Testis (tissue), 5 donors: ENCODE measurements at places on chromosomes 2 and 18. TPM values are rescaled to one million over a fixed set of nuclear protein-coding genes. Genes with fewer than 3 reads are reported as not detected.

DNA sequence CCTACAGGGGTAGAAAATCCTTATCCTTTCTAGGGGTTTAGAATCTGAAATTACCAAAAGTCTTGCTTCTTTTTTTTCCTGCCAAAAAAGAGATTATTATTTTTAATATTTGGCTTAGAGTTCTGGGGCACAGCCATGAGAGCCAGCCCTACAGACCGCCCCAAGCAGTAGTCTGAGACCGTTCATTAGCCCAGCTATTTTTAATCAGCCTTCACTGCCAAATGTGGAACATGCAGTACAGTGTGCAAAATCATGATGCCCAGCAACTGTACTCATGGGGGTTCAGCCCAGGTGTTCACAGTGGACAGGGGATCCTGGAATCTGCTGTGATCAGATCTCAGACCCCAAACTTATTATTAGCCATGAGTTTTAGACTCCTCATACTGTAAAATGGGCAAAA lies 60.4 kb downstream of the GRB14 start:
- no peak for DNase-seq

GRCh38 chr2:18001671-18002070 lies 123.2 kb downstream of the KCNS3 start:
- DNase-seq: no peak

- no peak for DNase-seq
Observed at GRCh38 chr2:215188078-215188477, 49.7 kb upstream of the ABCA12 start.

GRCh38 chr2:148653437-148653836 lies 8.9 kb downstream of the EPC2 start:
- DNase-seq: no peak

DNA sequence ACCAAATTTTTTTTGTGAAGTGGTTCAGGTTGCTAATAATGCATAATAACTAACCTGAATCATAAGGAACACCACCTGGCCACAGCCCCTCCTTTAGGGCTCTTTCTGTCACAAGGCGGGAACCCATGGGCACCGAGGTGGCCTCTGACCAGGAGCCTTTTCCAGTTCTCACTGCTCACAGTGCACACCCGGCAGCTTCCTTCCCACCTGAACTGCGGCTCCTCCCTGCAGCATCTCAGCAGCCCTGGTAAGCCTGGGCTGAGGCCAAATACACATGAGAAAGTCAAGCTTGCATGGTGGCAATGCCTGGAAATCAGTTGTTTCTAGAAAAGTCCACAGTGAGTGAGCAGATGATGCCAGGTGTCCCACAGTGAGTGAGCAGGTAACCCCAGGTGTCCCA lies 77.6 kb upstream of the SNTG2 start:
- no peak for DNase-seq

Gene TNFAIP6
- polyA plus RNA-seq: 26.1 TPM

DNA sequence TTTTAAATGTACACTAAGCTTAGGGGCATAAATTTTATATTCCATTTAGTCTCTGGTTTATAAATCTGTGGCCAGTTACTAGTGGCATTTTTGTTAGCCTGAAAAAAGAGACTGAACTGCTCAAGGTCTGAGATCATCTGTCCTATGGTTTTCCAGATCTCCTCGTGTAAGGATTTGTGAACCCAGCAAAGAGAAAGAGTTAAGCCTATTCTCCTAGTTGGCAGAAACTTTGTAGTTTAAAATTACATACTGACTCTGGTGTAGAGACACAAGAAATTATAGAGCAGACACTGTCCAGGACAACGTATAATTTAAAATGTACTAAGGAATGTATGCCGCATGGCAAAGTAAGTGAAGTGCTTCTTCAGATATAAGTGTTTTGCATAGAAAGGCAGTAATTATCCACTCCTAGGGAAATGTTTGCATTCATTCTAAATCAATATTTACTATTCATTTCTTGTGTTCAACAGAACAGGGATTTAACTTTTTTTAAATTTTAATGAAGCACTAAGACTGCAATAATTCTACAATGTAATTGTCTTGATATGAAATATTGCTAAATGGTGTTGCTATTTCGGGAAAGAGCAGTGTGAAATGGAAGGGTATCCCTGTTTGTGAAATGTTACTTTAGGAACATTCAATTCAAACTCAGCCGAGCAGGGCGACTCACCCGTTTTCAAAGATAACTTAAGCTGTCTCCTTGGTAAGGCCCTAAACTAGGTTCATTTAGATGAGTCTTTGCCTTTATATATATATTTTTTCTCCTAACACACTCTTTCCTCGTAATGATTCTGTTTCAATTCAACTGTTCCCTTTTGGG lies 508.4 kb upstream of the ZEB2 start:
- DNase-seq: no peak

DNA sequence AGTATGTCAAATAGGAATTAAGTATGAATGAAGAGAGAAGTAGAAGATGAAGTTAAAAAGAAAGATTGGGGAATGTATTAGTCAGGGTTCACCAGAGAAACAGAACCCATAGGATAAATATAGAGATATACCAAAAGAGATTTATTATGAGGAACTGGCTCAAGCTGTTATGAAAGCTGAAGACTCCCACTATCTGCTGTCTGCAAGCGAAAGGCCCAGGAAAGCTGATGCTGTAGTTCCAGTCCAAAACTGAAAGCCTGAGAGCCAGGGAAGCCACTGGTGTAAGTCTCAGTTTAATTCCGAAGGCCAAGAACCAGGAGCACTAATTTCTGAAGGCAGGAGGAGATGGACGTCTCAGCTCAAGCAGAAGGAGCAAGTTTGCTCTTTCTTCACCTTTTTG lies 200.9 kb upstream of the FN1 start:
- DNase-seq: no peak

Gene GAREM1
- 10.7 TPM for polyA plus RNA-seq

- peak; percentile 85 for DNase-seq
Observed at GRCh38 chr2:41963661-41964525, 83.9 kb upstream of the PKDCC start.

DNA sequence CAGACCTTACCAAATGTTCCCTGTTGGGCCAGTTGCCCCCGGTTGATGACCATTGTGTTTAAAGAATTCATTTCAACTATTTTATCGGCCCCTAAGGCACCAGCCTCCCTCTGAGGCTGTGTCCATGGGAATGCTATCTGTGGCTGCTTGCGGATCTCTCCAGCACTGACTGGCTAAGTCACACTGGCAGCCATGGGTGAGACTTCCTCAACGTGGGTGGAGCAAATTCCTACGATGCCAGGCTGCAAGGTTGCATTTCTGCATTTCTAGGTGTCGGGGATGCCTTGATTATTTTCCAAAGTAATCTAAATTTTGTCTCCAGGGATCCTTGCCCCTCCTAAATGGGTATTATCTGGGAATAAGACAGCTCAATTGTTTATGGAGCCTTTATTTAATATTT lies 6.2 kb downstream of the CXCR4 start:
- no peak for DNase-seq

- no peak for DNase-seq
Observed at GRCh38 chr2:160825433-160825832, 331.8 kb upstream of the RBMS1 start.

Gene VSNL1
- 0.46 TPM for polyA plus RNA-seq

GRCh38 chr2:58032764-58033080 lies 13.9 kb upstream of the VRK2 start:
- peak; percentile 19 for DNase-seq

- no peak for DNase-seq
Observed at GRCh38 chr2:85405201-85406059, 4.7 kb downstream of the CAPG start.

DNA sequence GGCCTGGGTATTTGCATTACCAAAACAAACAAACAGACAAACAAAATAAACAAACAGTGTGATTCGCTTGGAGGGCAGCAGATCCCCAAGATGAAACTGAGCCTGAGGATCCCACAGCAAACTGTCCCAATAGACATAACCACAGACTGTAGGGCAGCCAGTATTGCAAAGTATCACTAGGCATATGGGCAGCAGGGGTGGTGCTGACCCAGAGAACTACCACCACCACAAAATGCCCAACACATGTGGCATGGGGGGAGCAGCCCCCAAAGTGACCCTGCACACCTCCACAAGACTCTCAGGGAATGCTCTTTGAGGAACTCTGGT lies 330.1 kb downstream of the CYRIA start:
- DNase-seq: no peak

- no peak for DNase-seq
Observed at GRCh38 chr2:161138429-161138828, 21.8 kb upstream of the TANK start.

Gene ALPP
- not detected for polyA plus RNA-seq

DNA sequence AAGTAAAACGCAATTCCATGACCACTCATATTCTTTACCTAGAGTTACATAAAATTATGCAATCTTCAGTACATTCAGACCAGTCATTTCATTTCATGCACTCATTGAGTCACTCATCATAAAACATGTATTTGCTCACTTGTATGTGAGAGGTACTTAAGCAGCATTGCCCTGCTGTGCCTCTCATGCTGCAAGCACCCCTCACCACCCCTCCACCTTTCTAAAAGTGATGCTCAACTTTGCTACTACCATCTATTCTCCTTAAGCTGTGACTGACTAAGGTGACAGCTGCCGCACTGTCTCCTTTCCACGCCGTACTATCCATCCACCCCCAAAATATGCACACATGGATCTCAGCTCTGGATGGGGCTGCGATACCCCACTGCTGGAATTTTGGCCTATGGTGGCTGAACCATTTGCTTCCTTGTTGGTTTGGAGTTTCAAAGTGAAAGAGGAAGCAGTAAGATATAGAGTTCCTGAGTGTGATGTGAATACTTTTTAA lies 7.2 kb downstream of the ARHGAP25 start:
- no peak for DNase-seq

DNA sequence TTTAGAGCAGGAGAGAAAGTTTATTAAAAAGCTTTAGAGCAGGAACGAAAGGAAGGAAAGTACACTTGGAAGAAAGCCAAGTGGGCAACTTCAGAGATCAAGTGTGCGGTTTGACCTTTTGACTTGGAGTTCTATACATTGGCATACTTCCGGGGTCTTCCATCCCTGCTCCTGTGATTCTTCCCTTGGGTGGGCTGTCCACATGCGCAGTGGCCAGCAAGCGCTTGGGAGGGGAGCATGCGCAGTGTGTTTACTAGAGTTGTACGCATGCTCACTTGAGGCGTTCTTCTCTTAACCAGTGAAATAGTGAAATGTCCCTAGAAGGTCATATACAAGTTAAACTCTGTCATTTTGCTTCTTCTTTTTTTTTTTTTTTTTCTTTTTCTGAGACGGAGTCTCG lies 56.9 kb upstream of the ZNF532 start:
- DNase-seq: peak; percentile 78

DNA sequence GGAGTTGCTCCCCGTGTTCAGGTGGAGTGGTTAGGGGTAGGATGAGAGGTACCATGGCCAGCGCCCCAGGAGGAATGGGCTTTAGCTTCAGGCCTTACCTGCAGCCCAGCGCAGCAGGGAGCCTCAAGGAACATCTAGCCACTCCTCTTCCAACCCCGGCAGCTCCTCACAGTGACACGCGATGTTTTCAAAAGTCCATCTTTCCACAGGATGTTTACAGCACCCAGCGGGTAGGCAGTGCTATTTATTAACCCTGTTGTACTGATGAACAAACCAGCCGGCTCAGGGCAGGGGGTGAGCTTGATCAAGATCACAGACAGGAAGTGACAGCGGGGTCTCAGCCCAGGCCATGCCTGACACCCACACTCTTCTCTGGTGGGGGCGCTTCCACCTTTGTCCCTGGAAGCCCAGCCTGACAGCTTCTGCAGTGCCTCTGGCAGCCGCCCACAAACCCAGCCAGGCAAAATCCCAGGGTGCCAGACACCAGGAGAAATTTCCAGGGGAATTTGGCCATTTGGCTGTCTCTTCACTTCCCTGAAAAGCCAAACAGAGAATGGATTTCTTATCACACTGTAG lies 18.4 kb upstream of the PRLH start:
- no peak for DNase-seq

GRCh38 chr2:67159929-67160328 lies 237.2 kb upstream of the ETAA1 start:
- no peak for DNase-seq

GRCh38 chr2:159907909-159908308 lies 109.9 kb upstream of the CD302 start:
- DNase-seq: no peak

Gene DLGAP1
- polyA plus RNA-seq: 18.6 TPM
